ENCODE measurements at places on chromosomes 13 and 19.

- no peak for DNase-seq
These were observed 8.5 kb upstream of the ABHD17A start for GRCh38 chr19:1893791-1894190.

DNA sequence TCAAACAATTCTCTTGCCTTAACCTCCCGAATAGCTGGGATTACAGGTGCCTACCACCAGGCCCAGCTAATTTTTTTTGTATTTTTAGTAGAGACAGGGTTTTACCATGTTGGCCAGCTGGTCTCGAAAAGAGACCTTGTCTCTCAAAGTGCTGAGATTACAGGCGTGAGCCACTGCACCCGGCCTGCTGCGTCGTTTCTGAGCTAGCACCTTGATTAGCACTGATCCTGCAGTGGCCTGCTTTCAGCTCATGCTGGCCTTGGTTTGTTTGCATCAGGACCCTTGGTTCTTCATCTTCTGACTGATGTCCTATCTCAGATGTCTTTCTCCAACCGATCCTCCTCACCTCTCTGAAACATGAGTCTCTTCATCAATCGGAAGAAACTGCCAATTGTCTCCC, 4.9 kb upstream of the TFDP1 start:
- no peak for DNase-seq

DNA sequence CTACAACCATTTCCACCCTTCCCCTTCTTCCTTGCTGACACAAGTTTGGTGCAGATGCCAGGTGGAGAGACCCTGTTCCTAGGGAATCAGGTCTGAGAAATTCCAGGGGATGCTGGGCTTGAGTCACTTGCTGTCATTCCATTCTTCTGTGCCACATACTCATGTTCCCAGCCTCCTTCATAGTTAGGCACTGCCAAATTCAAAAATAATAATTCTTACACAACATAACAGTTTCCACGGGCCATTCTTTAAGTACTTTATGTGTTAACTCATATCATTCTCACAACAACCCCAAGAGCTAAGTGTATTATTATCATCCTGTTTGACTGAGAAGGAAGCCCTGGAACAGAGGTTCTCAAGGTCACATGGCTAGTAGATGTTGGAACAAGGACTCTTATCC, 27.1 kb upstream of the POMP start:
- DNase-seq: no peak

- DNase-seq: no peak
These were observed 12.9 kb upstream of the TMEM255B start for GRCh38 chr13:113746143-113746525.

- no peak for DNase-seq
These were observed 5.3 kb upstream of the GPR4 start for GRCh38 chr19:45607071-45608029.

DNA sequence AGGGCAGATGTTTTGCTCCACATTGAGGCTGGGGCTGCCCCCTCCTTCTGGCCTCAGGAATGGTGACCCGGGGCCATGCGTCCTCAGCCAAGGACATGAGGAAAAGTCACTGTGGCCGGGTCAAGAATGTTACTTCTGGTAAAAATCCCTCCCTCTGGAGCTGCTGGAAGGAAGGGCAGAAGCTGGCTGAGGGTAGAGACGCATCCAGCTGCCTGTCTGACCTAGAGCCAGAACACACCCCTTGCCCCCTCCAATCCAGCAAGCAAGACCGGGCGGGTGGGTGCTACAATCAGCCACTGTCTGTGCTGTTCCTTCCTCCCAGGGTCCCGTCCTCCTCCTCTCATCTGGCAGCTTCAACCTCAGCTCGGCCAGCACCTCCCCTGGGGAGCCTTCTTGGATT, 59.0 kb downstream of the PTPRS start:
- DNase-seq: no peak

DNA sequence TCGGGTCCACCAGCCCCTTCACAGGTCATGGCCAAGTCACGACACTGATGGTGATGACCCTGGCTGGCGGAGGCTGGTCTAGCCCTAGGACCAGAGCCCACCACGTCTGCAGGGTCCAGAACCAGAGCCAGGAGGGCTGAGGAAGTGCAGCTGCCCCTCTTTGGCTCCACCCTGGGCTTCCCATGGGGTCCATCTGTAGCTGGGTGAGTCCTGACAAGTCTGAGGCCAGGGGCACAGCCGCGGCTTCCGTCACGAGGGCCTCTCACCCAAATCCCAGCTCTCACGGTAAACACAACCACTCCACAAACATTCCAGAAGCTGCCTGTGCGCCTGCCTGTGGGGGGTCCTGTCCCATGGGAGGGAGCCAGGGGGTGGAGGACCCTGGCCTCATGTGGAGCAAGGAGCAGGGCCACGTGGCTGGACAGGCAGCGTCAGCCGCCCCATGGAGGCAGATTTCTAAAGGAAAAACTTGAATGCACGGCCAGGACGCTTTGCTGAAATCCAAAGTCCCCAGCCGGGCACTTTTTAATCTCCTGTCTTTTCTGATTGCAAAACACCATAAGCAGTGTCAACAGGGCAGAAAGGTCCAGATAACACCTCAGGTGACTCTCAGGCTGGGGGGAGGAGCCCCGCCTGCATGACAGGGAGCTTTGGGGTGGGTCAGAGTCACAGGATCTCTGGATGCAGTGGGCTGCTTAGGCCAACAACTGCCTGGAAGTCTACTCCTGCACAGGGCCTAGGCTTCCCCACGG, 29.9 kb downstream of the CEBPG start:
- no peak for DNase-seq

GRCh38 chr13:99703908-99704307, 202.6 kb downstream of the TM9SF2 start:
- no peak for DNase-seq

DNA sequence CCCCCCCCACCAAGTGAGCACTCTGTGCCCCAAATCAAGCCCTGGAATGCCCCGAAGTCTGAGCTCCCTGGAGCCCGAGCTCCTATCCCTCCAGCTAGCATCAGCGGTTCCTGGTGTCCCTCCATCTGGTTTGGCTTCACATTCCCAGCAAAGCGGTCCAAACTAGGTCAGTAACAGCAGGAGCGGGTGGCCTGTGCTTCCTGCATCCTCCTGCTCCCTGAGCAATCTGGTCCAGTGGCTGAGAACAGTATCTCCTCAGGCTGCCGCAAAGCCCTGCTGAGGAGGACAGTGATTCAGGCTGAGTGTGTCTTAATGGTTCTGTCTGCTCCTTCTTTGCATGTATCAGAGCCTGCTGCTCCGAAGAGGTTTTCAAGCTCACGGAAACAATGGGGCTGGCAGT, 25.9 kb downstream of the RASL11A start:
- no peak for DNase-seq

DNA sequence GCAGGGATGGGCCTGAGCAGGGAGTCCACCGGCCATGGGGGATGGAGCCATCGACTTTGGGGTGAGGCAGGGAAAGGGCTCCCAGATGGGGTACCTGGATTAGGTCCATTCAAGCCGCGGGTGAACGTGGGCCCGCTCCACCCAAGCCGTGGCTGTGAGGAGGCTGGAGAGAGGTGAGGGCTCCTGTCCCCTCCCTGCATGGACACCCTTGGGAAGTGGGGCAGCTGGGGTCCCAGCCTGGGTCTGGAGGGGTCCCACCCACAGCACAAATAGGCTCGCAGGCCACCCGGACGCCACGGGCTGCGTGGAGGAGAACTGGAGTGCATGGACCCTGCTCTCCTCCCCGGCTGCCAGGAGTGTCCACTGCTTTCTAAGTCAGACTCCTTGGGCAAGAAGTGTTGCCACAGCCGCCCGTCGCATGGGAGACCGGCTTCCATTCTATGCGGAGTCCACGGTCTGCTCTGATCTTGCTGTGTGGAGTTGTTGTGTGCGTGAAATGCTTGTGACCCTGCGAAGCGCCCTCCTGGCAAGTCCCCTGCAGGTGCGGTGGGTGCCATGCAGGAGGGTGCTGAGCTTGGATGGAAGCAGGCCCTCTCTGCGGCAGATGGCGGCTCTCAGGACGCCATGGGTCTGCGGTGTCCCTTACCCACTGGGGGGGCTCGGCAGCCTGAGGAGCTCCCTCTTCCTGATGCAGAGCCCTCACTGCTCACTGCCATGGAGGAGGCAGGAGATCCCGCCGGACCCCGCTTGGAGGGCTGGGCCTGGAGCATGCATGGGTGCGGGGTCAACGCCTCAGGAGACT, 2.0 kb downstream of the DAZAP1 start:
- DNase-seq: no peak

DNA sequence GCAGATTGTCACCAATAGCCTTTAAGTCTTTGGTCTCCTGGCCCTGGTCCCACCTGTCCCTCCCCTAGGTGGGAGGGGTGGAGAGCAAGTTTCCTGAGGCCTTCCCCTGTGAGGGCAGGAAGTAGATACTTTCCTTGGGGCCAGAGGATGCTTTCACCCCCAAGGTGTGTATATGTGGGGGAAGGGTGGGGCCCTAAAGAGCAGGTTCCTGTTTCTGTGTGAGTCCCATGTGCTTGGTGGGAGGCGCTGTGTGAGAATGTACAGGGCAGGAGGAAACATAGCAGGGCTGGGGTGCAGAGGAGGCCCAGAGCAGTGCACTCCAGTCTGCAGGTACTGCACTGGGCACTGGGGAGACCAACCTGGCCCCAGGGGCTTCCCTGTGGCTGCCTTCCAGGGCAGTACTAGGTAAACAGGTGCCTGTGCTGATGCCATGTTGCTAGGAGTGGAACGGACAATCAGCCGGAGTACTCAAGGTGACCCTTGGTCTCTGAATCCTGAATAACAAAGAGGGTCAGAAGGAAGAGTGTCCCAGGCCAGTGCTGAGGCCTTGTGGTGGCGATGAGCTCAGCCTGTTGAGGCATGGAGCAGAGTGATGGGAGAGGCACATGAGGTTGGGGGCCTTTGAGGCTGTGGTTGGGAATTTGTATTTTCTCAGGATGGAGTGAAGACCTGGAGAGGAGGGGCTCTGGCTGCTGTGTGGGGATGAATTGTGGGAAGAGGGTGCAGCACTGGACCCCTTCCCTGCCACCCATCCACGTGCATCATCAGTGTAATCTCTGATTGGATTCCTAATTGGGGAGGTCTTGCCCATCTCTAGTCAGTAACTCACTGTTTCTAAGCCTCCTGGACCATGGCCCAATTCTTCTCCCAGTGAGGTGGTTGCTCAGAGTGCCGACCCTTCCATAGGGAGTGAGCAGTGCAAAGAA, 5.1 kb downstream of the EGLN2 start:
- DNase-seq: no peak

DNA sequence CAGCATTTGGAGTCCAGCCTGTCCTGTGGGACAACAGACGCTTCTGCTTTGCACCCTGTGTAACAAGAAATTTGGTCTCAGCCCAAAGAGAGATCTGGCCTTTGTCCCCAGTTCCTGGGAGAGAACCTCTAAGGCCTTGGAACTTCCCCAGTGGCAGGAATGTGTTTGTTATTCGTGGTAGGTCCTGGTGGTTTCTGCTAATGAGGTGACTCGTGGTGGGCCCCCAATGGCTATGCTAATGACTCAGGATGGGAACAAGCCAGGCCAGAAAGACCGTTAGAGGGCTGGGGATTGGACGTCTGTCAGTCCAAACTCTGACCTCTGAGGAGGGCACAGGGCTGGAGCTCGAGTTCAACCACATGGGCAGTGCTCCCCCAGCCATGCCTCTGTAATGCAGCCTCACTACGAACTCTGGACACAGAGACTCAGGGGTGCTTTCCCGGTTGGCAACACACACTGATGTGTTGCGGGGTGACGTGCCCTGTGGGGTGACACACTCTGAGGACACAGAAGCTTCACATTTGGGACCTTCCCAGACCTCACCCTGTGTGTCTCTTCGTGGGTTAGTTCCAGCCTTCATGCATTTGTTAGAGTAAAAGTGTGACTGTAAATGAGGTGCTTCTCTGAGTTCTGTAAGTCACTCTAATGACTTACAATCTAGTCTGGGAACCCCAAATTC, 38.9 kb downstream of the TEX29 start:
- no peak for DNase-seq

- no peak for DNase-seq
These were observed 390.5 kb downstream of the FGF9 start for GRCh38 chr13:22061371-22061805.

DNA sequence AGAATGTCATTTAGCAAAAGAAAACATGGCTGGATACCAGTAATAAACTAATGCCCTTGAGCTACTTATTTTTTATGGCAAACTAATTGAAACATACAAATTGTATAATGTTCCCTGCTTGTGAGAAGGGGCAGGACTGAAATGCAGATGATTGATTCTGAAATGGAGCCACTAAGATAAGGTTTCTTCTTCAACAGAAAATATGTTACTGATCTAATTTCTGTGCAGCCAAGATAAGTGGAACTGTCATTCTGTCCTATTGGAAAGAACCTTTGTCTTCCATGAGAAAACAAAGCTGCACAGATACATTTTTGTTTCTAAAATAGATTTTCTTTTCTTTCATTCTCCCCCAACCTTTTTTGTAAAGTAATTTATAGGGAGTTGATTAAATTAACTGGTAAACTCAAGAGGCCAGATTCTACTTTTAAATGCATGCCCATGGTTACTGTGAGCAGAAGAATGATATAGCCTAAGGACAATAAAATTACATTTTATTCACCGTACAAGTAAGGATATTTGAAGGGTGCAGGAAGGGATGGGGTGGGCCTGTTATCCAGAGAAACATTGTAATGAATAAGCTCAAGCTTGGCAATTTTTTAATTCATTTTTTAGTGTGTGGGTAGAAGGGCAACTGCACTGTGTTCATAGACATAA, 39.9 kb downstream of the STARD13 start:
- DNase-seq: no peak

- DNase-seq: no peak
These were observed 13.8 kb downstream of the SH2D3A start for GRCh38 chr19:6753178-6754031.

DNA sequence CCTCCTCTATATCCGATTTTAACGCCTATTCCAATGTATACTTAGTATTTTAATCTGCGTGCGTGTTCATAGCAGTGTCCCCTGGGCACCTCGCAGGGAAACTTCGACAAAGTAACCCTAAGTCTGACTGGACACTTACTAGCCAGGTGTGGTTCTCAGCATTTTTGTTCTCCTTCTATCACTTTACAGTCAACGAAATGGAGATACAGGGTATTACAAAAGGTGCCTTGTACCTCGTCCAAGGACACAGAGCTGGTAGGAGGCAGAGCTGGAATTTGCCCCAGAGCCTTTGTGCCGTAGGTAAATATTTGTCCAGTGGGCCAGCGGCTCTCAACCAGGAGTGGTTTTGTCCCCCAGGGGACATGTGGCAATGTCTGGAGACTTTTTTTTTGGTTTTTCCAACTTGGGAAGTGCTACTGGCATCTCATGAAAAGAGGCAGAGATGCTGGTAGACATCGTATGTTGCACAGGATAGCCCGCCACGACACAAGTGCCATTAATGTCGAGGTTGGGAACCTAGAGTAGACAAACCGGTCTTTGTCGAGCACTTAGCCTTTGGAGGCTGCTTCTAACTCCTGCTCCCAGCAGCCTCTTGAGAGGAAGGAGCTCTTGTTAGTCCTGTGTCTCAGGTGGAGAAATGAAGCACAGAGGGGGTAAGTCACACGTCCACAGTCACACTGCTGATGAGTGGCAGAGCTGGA, 1.1 kb downstream of the ZNF444 start:
- no peak for DNase-seq

- DNase-seq: no peak
These were observed 10.1 kb downstream of the DNMT1 start for GRCh38 chr19:10184636-10185035.
